Skeletal muscle tissue (tissue), 5 donors: ENCODE measurements at places on chromosomes 2 and 18. TPM values are rescaled to one million over a fixed set of nuclear protein-coding genes. Genes with fewer than 3 reads are reported as not detected.

Gene PDE11A
- total RNA-seq, result 1.0 TPM

Gene EPG5
- total RNA-seq, result 31.8 TPM

Gene SCRN3
- 14.6 TPM for total RNA-seq

Gene STRN
- total RNA-seq, result 15.7 TPM
